Activated CD4-positive, CD25-positive, alpha-beta regulatory T cell (primary cell): ENCODE measurements at places on chromosomes 7 and 10.
A peak's percentile ranks its signal among the peaks of the same experiment; 100 is the strongest.

DNA sequence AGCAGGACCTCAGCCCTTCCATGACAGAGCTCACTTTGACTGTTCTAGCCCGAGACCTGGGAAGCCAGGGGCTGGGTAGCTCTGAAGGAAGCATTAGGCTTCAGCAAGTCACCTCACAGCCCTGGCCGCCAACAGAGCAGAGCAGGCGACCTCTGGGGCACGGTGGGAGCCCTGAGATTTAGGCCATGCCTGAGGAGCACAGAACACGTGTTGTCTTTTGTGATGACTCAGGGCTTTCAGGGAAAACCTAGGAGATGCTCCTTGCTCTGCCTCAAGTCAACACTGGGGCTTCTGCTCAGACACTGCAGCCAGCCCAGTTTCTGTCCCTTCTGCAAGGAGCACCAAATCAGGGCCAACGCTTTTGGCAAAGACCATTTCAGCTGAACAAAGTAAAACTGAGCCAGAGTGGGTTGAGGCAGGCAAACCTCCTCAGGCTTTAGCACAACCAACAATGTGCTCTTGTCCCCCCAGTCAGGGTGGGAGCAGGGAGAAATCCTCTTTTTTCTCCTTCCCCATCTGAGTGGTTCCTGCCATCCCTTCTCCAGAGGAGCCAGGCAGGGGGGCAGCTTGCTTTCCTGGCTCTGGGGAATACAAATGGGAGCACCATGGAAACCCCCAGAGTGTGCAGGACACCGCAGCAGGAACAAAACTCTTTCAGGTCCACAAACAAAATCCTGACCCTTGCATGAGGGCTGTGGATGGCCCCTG is 14.4 kb downstream of the CAMK2G start:
- no peak for DNase-seq

DNA sequence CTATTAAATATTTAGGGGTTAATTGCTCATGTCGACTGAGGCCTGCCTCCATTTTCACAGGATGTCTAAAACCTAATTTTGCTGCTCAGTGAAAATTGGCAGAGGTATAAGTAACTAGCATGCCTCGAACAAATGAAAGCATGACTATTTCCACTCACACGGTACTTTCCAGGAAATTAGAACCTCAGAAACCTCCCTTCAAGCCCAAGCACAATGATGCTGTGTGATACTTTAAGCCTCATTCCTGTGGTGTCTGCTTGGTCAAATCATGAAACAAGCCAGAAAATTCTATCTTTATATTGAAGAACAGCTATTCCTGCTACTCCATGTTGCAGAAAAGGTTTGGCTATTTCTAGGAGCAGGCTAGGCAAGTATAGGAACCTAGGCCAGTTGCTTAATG is 203.0 kb downstream of the SORCS3 start:
- DNase-seq = no peak

DNA sequence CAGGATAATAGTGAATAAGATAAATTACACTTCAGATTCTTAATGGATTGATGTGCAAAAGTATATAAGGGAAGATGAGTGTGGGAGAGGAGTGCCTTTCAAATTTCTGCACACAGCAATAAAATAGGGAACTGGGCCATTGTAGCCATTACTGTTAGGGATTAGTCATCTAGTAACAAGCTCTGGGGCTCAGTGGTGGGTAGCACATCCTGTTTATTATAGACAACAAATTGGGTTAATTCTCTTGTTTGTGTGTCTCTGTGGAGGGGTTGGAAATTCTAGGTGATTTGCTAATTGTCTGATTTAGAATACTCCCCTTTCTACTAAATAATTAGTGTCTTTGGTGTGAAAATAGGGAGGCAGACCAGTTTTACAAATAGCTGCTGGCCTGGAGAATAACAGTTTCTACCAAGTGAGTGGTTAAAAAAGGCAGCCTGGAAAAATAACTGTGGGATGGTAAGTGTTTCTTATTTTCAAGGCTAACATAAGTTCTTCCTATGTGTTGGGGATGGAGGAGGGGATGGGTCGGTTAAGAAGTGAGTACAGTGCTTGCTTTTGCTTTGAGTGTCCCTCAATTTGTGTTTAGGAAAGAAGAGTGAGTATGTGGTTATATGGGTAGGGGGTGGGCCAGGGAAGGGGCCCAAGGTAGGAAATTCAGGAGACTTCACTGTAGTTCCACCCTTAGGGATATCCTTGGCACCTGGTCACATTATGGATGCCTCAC is 43.3 kb upstream of the TMEM248 start:
- DNase-seq = no peak

- DNase-seq = no peak
Measured at GRCh38 chr10:62590306-62590705, 214.2 kb upstream of the ADO start.

DNA sequence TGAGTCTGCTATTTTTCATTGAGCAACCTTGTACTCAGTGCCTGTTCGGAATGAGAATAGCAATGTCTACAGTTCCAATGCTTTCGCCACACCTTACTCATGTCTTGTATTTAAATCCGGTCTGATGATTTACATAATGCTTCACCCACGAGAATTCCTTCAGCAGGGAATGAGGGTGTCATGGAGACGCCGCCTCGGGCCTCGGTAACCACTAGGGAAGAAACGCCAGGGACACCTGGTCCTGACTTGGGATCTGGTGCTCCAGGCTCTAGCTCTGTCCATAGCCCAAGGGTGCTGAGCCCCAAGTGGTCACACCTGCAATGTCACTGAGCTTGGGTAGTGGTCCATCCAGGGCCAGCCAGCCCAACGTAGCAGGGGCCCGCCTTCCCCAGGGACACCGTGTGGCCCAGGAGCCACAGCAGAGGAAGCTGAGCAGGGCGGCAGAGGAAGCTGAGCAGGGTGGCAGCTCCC is 37.4 kb downstream of the PRKAG2 start:
- DNase-seq = no peak

DNA sequence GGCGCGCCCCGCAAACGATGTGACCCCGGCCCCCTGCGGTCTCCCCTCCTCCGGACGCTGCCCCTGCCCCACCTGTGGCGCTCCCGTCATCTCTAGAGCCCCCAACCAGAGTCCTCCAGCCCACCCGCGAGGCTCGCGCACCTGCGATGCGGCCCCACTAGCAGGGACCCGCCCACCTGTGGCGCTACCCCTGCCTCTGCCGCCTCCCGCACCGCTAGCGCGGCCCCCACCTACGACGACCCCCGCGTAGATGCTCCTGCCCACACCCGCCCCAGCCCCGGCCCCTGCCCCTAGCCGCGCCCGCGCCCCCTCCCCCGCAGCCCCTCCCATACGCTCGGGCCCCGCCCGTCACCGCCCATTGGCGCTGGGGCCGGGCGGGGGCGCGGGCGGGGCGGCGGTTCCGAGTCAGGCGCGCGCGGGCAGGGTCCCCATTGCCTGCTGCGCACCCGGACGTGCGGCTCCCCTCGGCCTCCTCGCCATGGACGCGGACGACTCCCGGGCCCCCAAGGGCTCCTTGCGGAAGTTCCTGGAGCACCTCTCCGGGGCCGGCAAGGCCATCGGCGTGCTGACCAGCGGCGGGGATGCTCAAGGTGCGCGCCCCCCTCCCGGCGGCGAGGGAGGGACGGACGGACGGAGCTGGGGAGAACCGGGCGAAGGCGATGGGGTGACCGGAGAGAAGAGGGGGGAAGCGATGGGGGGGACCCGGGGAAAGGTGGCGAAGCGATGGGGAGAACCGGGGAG is at the start of gene PFKP:
Gene PFKP (plus strand): TSS at position 431 of the 741 bp plus-strand sequence. CDS start 48 bp downstream, at position 479.
- peak; percentile 41 for DNase-seq

DNA sequence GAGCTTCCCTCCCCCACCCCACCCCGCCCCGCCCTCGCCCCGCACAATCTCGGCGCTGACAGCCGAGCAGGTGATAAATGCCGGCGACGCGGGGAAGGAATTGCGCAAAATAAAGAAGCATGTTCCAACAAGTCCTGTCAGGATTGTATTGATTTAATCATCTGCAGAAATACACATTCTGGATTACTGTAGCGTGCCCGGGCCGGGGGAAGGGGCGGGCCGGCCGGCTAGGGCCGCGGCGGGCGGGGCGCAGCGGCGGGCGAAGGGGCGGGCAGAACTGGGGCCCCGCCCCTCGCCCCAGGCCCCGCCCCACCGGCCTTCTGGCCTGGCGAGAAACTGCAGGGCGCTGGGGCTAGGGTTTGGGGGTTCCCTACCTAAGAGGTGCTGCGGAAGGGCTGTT is 88.9 kb upstream of the PAX2 start:
- no peak for DNase-seq

- DNase-seq = no peak
Measured at GRCh38 chr10:67331121-67331910, 364.7 kb downstream of the CTNNA3 start.
